ENCODE measurements at places on chromosomes 5 and 9. TPM values are rescaled to one million over a fixed set of nuclear protein-coding genes. Genes with fewer than 3 reads are reported as not detected.

GRCh38 chr5:936149-937144, 43.8 kb downstream of the TRIP13 start:
- ATAC-seq, result no peak

- no peak for ATAC-seq
These were observed 231.8 kb upstream of the CCNG1 start for GRCh38 chr5:163205645-163206044.

- ATAC-seq, result no peak
These were observed 450.3 kb upstream of the CLINT1 start for GRCh38 chr5:158309088-158309807.

DNA sequence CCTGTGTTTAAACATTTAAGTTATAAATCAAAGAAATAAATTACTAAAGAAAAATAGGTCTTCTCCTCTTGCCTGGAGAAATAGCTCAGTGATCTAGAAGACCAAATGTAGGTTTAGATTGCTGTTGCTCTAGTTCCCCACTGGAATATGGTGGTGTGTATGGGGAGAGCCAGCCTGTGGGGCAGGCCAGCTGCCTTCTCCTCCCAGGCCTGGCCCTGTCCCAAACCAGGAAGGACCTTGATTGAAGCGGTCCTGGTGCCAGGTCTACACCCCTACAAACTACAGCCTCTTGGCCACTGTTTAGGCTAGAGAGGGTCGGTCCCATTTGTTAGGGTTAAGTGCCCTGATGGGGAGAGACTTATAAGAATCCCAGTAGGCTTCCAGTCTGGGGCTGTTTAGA, 35.4 kb downstream of the MAN2A1 start:
- no peak for ATAC-seq

DNA sequence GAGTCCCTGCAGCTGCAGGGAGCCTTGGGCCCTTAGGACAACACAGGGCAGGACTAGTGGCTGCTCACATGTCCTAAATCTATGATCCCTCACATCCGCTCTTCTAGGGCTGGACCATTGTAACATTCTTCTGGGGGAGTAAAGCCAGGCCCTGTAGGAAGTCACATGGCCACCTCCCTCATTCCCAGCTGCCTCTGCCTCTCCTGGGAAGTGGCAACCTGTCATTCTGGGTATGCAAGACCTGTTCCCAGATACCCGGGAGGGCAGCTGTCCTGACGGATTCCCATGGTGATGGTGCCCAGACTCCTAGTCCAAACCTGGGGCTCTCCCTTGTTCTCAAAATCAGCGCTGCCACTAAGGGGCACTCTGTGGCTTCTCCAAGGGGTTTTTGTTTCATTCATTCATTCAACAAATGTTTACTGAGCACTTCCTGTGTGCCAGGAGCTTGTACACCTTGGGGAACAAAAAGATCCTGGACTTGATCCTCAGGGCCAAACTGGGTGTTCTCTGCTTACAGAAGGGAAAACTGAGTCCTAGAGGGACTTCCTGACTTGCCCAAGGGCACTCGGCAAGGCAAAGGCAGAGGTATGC, 85.6 kb downstream of the PSD2 start:
- no peak for ATAC-seq

DNA sequence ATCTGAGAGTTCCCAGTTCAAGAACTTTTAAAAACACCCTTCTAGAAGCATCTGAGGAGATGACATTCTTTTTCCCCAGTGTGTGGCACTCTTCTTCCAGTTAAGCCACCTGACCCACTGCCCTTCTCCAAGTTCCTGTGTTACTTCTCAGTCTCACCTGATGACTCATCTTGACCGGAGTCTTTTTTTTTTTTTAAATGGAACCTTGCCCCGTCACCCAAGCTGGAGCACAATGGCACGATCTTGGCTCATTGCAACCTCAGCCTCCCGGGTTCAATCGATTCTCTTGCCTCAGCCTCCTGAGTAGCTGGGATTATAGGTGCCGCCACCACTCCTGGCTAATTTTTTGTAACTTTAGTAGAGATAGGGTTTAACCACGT, 224.1 kb upstream of the DAB2 start:
- no peak for ATAC-seq

DNA sequence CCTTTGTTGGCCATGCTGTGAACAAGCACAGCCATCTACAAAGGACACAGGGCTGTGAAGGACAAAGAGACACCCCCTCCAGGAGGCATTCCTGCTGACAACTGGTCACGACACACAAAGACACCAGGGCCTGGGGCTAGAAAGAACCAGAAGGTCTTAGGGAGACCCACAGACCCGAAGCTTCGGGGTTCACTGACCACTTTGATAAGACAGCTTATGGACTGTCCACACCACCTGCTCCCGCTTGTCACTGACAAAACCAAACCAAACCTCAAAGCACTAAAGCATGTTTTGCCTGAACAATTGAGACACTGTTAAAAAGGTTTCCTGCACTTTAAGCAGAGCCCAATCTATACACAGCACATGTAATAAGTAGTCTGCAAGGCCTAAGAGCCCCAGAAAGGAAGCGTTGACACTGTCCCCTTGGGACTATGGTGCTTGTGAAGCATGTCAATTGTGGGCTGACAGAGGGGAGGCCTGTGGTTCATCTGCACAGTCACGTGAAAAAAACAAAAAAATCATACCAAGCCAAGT, 185.0 kb downstream of the GAPVD1 start:
- peak; percentile 26 for ATAC-seq

- peak; percentile 34 for ATAC-seq
These were observed 44.1 kb upstream of the STXBP1 start for GRCh38 chr9:127567730-127568617.

- no peak for ATAC-seq
These were observed 136.0 kb upstream of the EFNA5 start for GRCh38 chr5:107806705-107807104.

DNA sequence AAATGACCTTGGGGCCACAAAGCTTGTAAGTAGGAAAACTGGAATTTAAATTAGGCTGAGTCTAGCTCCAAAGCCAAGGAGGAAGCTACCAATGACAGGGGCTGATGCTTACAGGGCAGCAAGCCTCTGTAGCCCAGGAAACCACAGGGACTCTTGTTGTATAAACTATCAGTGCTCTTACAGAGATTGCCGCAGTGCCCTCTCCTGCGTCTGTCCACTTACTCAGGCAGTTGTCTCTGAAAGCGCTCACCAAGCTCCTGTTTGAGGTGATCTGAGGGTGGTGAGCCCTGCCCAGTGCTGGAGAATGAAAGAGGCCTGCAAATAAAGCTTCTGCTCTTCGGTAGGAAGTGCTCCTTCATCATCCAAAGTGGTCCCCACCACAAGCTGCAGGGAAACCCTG, 498.8 kb downstream of the ARHGEF28 start:
- peak; percentile 52 for ATAC-seq

DNA sequence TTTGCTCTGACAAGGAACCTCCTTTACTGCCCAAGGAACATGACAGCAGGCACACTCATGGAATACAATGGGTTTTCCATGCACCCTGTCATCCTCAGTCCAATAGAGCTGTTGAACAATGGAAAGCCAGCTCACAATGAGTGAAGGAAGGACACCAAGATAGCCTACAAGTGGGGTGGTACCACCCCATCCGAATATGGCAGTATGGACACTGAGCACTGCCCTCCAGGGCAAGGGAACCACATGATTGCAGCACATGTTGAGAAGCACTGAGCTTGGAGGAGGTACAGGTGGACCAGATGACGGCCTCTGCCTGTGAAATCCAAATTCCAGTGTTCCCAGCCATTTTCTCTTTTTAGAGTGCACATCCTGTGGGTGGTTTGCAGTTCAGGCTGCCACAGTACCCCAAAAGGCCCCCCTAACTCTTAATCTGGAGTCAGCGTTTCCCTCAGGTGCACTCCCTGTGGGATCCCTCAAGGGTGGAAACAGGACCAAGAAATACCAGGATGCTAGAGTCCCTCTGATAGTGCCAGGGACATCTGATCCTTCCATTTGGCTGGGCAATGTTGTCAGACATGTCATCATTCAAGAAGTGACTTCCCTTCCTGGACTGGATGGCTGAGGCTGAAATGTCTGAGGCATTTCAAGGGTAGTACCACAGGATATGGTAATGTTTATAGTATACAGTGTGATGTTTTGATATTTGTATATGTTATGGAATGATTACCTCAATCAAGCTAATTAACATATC, 48.9 kb downstream of the SMC2 start:
- no peak for ATAC-seq

GRCh38 chr9:137634016-137634415, 15.2 kb downstream of the EHMT1 start:
- no peak for ATAC-seq

GRCh38 chr5:101687349-101687985, 608.6 kb downstream of the SLCO4C1 start:
- ATAC-seq, result peak; percentile 53

DNA sequence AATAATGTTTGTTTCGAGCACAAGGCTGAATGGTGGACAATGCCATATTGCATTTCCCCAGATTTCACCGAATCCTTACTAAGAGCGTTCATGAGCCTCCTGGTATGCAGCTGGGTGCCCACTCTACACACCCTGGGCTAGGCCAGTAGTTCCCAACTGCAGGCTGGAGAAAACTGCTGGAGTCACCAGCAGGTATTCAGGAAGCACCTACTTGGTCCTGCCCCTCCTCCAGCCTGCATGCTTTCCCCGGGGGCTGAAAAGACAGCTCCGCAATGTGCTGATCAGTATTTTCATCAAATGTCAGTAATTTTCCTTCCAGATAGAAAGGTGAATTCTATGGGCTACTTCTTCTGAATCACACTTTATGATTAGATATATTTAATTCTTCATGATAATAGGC, 34.4 kb downstream of the SRD5A1 start:
- no peak for ATAC-seq

GRCh38 chr5:40801771-40802562, 3.8 kb upstream of the PRKAA1 start:
- no peak for ATAC-seq

GRCh38 chr5:43592363-43592762, 10.6 kb upstream of the NNT start:
- no peak for ATAC-seq

DNA sequence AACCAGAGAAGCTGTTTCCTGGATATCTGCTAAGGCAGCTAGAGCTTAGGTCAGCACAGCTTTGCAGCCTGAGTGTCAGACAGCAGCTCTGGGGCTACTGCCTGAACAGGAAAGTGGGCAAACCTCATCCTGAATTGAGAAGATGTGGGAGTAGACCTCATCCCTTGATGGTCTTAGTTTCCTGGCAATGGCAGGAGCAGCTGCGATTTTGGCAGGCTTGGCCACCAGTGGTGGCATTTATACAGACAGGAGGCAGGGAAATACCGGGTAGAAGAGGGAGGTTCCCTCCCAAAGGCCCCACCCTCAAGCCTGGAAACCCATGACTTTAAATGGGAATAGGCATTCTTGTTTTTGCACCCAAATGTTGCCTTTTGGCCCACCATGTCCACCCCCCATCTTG, 69.7 kb downstream of the LIX1 start:
- no peak for ATAC-seq

DNA sequence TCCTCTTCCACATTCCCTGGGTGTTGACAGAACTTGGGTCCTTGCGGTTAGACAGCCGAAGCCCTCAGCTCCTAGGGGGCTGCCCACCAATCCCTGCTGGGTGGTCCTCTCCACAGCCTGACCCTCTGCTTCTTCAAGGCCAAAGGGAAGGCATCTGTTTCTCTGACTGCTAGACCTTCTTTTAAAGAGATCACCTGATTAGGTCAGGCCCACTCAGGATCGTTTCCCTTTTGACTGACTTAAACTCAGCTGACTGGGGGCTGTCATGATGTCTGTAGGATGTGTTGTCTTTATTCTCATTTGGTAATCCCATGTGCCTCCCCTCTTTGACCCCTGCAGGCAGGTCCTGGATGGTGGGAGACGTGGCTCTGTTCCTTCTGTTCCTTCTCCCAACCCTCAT, 207.5 kb downstream of the PAX5 start:
- ATAC-seq, result no peak

DNA sequence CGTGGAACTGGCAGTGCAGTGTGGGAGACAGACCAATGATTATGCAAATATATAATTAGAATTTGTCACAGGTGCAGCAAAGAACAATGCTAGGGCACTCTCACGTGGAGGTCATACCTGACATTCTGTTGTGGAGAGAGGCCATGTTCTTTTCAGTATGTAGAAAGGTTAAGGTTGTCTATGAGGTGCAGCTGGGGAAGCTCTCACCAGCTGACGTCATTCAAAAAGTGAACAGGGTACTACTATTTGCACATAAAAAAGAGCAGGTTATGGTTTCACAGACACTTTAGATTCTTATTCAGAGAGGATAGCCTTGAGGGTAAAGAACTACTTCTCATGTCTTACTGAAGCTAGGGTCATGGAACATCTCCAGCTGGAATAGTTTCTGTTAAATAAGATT, 19.1 kb downstream of the SH3GL2 start:
- no peak for ATAC-seq

DNA sequence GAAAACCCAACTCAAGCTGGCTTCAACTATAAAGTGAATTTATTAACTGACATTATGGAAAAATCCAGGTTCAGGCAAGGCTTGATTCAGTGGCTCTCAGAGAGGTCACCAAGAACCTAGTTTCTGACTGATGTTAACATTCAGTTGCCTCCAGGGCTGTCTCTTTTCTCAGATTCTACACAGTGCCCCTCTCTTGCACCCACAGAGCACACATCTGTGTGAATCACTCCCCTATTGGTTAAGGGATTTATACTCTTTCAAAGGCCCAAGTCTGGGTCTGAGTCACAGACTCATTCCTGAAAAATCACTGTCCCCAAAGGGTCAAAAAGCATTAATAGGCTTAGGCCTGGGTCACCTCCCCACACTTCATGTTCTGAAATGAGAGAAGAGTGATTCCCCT, 6.2 kb upstream of the HAVCR2 start:
- ATAC-seq, result no peak

DNA sequence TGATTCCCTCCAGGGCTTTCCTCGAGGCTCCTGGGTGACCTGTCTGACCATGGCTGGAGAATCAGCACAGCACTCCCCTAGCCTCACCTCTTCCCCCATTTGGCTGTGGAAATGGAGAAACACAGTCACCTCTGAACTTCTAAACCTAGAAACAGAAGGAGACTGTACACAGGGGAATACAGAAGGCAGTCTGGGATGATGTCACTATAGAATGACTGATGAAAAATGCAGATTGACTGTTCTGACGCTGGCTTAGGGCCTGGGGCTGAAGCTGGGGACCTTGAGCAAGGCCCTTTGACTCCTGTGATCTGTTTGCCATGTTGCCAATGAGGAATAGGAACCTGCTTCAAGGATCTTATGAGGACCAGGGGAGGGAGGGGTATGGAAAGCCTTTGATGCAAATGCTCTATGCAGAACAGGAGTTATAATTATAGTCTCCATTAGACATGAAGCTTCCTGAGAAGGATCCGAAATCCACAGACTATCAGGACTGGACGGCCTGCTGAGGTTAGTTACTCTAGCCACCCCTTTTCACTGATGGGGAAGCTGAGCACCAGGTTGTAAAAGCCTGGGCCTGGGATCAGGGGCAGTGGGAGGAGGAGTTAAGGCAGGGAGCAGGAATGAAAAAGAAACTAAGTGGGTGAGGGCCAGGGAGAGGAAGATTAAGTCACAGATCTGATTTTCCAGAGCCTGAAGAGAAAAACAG, 24.4 kb upstream of the ANXA6 start:
- ATAC-seq, result peak; percentile 81

The POU5F2 gene
- 3.2 TPM for total RNA-seq

The EQTN gene
- 0.25 TPM for total RNA-seq

The PKD2L2 gene
- 0.41 TPM for total RNA-seq

The PLPPR1 gene
- 52.3 TPM for total RNA-seq

The ORM1 gene
- not detected for total RNA-seq

The PTRH1 gene
- total RNA-seq, result 20.2 TPM

The WDR31 gene
- total RNA-seq, result 3.5 TPM

The ALDH1A1 gene
- total RNA-seq, result 0.90 TPM

The GNA14 gene
- 0.16 TPM for total RNA-seq

The KIF24 gene
- 3.1 TPM for total RNA-seq

The SURF2 gene
- total RNA-seq, result 22.8 TPM

The C9orf152 gene
- not detected for total RNA-seq
